ENCODE measurements at places on chromosomes 11 and 22.

DNA sequence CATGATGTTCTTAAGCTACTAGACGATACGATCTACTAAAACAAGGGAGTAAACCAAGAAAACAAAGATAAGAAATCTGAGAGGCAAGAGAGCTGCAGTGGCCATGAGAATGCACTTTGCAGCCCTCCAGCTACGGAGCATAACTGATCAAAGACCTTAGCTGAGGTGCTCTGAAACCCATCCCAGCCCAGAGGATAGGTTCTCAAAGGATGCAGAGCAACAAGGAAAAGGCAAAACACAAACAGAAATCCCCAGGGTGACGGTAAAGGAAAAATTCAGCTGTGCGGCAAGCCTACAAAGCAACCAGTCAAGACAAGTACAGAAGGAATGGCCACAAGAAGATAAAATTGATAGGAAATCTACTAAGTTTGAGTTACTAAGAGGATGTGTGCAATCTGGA is 32.5 kb upstream of the CFAP300 start:
- DNase-seq, result no peak

- no peak for DNase-seq
Measured at GRCh38 chr22:43262990-43263644, 76.2 kb upstream of the TTLL12 start.

DNA sequence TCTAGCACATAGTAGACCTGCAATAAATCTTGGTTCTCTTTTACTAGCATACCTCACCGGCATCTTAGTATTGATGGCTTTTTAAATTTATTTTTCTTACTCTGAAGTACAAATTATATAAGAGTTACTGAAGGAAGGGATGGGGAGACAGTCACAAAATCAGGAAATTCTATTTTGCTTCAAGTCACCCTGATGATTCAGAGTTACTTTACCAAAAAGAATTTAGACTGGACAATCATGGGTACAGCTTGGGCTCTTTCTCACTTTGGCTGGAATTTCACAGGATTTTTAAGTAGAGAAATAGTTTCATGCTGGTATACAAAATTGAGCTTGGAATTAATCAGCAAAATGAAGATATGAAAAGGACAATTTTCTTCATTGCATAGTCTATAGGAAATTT is 919.2 kb downstream of the METTL15 start:
- DNase-seq, result no peak

DNA sequence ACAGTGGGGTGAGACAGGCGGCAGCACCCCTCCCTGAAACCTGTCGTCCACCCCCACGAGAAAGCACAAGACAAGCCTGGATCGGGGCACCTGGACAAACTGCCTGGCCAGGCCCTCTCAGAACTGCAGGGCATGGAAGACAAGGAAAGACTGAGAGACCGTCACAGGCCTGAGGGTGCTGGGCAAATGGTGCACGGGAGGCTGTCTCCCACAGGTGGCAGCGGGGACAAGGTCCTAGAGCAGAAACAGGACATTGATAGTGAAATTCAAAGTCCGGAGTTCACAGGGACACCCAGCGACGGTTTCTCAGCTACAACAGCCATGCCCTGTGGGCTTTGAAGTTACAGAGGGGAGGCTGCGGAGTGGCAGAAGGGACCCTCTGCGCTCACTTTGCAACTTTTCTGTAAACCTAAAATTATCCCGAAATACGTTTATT is 20.6 kb downstream of the DRD4 start:
- no peak for DNase-seq

DNA sequence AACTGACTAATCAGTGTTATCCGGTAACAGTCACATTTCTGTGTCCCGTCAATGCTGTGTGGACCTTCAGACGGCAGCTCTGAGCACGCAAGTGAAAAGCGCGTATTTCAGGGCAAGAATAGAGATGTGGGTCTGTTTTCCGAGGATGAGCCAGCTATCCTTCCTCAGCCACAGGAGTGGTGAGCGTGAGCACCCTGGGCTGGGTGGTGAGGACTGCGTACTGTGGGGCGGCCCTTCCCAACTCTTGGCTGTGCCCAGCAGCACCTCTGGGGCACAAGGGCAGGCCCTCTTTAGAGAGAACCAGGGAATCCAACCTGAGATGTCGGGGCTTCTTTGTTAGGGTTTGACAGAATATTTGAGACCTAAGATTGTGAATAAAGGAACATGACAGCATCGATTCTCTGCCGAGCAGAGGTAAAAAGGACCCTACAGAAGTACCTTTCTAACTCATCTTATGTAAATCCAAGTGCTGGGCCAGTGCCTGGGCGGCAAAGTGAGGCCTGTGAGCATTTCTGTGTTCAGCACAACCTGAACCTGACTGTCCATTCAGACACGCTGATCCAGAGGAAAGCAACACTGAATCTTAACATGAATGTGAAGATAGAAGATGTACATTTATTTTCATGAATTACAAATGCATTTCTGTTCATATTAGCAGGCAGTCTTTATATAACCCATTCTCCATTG is 26.5 kb upstream of the YPEL1 start:
- DNase-seq, result no peak

DNA sequence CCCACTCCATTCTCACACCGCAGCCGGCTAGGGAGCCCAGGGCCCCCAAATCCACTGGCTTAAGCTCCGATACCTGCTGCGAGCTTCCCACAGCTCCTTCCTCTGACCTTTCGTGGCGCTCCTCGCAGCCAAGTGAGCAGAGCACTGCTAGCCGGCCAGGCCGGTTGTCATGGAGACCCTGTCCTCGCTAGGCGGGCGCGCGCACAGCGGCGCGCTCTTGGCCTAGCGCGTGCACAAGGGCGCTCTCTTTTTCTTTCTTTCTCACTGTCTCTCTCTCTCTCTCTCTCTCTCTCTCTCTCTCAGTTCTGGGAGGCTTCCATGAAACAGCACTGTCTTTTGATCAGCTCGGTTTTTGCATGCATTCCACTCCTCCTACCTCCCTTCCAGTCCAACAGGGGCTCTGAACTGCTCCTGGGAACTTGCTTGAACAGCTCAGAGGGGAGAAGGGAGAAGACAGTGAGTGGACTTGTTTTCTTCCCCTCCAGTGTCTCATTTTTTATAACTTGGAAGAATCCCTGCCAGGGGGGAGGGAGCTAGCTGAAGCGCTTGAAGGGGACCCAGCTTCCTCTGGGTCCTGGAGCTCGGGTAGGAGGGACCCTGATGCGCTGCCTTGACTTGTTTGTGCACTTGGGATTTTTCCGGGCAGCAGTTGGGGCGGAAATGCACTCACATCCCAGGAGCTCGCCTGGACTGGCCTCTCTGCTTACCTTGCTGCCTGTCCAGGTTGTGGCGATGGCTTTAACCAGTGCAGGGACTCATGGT is 100.3 kb upstream of the AKIP1 start:
- peak; percentile 79 for DNase-seq

- no peak for DNase-seq
Measured at GRCh38 chr11:27187848-27188621, 147.4 kb downstream of the BBOX1 start.

- DNase-seq, result no peak
Measured at GRCh38 chr22:49634006-49634772, 193.5 kb downstream of the BRD1 start.

GRCh38 chr11:112580864-112581263 is 320.2 kb upstream of the PLET1 start:
- no peak for DNase-seq

- DNase-seq, result no peak
Measured at GRCh38 chr22:25348391-25348790, 129.0 kb downstream of the CRYBB2 start.

GRCh38 chr11:44270403-44271273 is 39.3 kb downstream of the ALX4 start:
- no peak for DNase-seq

DNA sequence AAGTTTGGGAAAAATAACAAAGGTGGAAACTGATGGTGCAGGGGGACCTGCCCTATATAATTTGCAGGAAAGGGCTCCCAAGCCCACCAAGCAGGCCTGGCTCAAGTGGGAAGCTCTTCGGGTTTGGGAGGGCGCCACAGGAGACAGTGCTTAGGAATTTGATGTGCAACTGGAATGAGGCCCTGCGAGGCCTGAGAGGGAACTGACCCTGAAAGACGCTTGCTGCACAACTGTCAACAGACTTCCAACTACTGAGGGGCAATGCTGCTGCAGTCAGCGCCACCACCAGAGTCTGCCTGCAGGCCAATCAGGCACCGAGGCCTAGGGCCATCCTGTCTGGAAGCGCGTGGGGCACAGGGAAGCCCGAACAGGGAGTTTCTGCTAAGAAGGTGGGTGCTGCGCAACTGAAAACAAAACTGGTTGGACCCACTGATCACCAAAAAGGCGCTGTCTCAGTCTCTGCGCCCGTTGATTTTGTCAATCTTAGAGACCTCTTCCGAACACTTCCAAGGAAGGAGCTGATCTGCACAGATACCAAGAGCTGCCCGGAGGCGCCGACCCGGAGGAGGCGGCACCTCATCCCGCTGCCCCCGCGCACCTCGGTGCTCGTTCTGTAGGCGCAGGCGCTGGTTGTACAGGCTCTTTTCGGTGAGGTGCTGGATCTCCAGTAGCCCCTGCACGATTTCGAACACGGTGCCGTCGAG is 667 bp downstream of the DGCR6L start:
- no peak for DNase-seq

DNA sequence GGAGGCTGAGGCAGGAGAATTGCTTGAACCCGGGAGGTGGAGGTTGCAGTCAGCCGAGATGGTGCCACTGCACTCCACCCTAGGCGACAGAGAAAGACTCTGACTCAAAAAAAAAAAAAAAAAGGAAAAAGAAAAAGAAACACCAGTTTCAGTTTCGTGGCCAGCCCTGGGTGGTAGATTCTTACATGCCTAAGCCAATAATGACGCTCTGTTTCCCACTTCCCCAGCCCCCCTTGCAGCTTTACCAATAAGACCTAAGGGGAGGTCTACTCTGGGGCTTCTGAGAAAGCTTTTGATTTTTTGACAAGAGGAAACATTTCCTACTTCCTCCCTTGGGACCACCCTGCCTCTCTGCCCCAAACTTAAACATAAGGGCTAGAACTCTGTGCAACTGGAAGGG is 30.0 kb upstream of the PTPRJ start:
- DNase-seq, result no peak

DNA sequence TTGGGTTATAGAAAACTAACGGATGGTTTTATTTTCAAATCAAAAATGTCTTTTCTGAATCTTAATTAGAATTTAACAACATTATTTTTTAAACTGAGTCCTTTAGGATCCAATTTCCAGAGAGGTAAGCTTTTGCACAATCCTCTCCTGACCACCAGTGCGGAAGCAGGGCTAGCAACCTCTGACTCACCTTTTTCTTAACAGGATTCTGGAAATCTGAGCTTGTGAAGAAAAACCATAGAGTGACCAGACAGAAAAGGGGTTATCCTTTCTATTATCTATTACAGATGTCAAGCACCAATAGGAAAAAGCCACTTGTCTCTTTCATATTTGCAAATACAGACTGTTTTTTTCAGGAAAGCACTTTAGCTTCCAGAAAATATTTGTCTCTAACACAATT is 25.3 kb downstream of the ALG9 start:
- no peak for DNase-seq

DNA sequence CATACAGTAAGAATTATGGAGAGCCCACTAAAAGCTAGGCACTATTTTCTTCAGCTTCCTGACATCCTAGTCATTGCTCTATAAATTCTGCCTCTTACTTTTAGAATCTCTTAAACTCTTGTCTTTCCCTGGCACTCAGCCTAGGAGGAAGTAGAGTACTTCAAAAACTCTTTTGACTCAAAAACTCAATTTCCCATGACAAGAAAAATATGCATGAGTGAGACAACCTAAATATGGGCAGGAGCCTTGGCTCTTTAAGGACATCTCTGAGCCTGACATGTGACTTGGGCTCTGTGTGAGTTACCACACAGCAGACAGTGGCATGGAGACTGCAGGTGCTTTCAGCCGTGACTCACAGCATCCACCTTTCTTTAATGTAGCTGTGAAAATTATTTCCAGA is 97.5 kb upstream of the CCDC179 start:
- no peak for DNase-seq

DNA sequence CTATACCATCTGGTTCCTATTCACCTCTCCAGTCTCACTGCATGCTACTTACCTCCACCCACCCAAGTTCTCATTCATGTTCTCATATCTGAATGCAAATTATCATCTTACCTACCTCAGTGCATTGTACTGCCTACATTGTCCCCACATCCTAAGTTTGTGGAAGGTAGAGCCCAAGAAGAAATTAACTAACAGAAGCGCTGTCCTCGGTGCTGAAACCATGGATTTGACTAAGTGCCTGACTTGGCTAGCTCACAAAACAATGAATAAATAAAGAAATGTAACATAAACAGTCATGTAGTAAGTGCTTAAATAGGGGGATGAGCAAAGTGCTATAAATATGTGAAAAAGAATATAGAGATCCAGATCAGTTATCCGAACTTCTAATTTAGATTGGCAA is 63.2 kb downstream of the GRIA4 start:
- DNase-seq, result no peak

DNA sequence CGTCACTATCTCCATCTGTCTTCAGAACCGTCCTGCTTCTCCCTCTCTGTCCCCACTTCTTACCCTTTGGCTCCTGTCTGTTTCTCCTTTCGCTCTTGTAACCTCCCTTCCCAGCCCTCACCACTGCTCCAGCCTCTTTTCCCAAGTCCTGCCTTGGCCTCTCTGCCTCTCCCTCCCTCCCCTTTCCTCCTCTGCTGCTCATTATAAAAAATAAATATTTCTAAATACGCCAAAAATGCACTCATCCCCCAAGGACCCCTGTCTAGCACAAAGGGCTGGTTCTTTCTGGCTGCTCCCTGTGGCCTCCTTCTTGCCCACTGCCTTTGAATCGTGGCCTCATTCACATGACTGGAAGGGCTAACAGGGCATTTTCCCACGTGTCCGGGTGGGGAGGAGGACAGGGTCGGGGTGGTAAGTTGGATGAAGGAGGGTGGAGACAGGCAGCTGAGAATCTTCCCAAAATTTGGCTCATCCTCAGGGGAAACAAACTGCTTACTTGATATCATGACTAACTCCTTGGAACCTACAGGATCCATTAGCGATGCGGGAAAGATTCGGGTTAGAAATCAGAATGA is 26.4 kb upstream of the OAF start:
- no peak for DNase-seq

- peak; percentile 19 for DNase-seq
Measured at GRCh38 chr11:88886796-88887195, 179.0 kb downstream of the GRM5 start.

GRCh38 chr11:102599642-102600261 is 25.4 kb downstream of the MMP20 start:
- DNase-seq, result no peak

DNA sequence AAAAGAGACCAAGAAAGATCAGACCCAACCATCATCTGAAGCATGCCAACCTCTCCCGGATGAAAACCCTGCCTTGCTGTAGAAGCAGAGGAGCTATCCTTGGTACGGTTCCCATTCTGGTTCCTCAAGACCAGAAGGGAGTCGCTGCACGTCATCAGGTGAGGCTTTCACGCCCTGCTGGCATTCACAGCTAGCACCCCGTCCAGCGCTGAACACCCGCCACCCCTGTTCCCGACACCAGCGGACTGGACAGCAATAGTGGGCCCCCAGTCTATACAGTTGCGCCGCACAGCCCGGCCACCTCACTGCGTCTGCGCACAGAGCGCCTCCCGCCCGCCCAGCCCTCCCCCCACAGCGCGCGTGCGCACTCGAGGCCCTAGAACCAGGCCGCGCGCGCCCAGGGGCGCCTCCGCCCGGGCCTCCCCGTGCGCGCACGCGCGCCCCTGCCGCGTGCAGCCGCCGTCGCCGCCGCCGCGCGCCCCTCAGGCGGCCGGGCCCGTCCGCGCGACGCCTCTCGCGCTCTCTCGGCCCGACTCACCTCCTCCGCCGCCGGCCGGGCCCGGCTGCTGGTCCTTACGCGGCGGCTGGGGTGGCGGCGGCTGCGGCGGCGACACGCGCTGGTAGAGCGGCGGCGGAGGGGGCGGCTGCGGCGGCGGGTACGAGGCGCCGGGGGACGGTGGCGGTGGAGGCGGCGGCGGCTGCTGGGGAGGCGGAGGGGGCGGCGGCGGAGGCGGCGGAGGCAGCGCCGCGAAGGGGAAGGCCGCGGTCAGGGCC is 706 bp downstream of the SF1 start:
- peak; percentile 76 for DNase-seq
